NCI-H510A (cell line): ENCODE measurements at places on chromosomes 11 and 22.

DNA sequence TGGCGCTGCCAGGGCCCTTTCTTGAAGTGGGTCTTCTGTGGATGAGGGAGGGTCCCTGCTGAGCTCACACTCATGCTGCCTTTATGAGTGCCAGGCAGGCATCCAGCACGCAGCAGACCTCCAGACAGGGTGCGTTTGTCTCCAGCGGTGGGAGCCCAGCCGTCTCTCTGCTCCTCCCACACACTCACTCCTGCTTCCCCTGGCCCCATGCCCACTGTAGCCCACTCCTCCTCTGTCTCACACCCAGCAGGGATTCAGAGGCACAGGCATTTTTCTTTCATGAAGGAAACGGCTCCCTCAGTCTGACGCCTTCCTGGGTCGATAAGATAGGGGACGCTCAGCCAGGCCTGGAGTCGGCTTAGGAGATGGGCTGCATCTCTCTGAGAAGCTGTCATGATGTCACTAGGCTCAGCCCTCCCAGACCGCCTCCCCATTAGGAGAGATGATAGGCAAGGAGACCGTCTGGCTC lies 183.9 kb upstream of the NCAM1 start:
- no peak for DNase-seq

GRCh38 chr11:61864814-61865775 lies 26.2 kb downstream of the FADS3 start:
- DNase-seq, result no peak

GRCh38 chr11:78564490-78565467 lies 9.9 kb downstream of the NARS2 start:
- peak; percentile 10 for DNase-seq

DNA sequence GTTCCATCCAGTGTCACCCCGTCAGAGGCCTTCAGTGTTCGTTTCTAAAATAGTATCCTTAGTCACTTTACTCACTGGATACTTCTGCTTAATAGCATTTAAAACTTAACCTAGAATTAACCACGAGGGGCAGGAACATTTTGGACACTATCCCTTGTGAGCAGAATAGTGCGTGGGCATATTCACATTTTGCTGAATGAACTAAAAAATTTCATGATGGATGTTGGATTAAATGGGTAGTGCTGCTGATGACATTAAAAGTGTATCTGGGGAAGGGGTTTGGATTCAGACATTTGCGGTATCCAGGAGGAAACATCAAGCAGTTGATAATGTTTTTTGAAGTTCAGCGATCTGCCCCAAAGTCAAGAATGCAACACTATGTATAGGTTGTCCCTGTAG lies 750 bp upstream of the NAT10 start:
- no peak for DNase-seq

GRCh38 chr22:50232481-50233151 lies 12.2 kb downstream of the TUBGCP6 start:
- no peak for DNase-seq

DNA sequence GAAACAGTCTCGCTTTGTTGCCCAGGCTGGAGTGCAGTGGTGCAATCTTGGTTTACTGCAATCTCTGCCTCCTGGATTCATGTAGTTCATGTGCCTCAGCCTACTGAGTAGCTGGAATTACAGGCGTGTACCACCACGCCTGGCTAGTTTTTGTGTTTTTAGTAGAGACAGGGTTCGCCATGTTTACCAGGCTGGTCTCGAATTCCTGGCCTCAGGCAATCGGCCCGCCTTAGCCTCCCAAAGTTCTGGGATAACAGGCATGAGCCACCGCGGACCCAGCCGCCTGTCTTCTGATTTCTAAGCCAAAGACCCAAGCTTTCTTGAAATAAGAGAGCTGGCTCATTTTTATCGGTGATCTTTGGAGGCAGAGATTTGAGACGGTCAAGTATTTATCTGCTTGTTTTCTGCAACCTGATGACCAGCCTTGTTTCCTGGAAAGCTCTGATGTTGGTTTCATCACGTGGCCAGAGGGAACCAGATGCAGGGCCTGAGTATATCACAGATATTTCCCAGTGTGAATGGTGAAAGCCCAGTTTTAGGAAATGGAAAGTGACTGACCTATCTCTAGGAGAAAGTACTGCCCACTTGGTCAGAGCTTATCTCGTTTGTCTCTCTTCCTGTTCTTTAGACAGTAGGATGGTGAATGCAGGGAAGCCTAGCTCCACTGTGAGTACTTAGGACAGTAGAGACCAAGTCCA lies 5.7 kb upstream of the SIDT2 start:
- DNase-seq, result no peak

GRCh38 chr11:67174311-67174710 lies 55.2 kb downstream of the KDM2A start:
- DNase-seq, result no peak

- DNase-seq, result no peak
These were observed 3.6 kb downstream of the POLDIP3 start for GRCh38 chr22:42611051-42611450.

- DNase-seq, result no peak
These were observed 89.0 kb upstream of the VPREB1 start for GRCh38 chr22:22155607-22156006.

DNA sequence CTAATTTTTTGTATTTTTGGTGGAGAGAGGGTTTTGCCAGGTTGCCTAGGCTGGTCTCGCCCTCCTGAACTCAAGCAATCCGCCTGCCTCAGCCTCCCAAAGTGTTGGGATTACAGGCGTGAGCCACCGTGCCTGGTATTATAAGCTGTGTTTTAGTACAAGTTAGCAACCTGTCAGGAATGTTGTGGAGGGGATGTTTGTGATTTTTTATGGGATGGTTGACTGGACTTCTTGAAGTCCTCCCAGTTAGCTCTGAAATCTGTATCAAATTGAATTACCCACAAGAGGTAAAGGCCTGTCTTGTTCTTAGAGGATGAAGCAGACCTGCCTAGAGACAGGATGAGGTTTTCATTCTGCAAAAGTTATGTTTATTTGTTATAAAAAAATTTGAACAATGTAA lies 34.1 kb upstream of the IL18BP start:
- DNase-seq, result no peak

DNA sequence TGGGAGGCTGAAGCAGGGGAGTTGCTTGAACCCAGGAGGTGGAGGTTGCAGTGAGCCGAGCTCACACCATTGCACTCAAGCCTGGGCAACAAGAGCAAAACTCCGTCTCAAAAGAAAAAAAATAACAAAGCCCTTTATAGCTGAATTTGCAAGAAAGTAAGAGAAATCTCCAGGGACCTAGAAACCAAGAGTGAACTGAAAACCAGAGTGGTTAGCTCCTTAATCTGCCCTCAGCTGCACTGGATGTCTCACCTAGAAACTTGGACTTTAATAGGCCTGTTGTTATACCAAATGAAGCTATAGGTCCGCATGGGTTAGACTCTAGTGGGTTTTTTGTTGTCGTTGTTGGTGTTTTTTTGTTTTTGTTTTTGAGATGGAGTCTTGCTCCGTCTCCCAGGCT lies 4.1 kb downstream of the NEU3 start:
- DNase-seq, result no peak

DNA sequence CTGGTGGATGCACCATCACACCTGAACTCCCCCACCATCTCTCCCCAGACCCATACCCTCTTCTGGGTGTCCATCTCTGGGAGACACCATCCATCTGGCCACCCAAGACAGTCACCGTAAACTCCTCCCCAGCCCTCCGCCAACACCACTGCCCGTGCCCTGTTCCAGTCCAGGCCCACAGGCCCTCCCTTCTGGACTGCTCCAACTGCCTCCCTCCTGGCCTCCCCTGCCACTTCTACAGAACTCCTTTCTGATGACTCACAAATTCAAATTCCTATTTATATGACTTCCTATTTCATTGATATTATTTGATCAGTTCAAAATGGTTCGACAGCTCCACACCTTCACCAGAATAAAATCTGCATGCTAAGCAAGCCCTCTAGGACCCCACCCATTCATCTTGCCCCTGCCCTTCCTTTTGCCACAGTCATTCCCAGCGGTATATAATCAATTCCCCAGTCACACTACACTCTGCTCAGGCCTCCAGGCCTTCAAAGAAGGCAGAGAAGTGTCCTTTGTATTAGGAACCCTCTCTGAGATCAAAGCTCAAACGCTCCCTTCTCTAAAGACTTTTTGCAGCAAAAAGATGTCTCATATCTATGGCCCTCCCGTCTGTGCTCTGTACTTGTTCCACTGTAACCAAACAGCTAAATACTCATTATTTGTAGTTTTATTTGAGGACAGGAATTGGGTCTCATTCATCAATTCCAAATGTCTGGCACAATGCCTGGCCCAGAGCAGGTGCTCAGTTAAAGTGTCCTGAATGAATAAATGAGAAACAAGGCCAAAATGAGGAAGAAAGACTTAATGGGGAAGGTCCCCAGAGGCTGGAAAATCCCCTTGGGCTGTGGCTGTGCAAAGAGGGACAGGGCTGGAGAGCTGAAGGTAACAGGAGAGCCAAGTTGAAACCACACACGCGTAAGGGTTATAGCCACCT lies 29.0 kb downstream of the MYH9 start:
- no peak for DNase-seq
